ENCODE measurements at places on chromosomes 11 and 22.

DNA sequence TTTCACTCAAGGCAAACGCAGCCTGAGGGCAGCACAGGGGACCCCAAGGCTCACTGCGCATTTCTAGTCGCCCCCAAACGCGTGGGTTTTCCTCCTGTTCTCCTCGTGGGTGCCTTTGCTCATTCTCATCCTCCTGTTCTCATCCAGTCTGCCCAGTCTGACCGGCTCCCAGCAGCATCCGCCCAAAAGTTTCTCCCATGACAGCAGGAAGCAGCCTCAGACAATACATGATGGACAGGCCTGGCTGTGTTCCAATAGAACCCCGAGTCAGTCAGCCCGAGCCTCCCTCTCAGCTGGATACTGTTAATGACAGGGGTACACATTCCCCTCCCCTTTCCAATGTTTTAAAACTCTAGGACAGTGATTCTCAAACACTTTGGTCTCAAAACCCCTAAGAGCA is 22.5 kb upstream of the KRTAP5-7 start:
- no peak for DNase-seq

DNA sequence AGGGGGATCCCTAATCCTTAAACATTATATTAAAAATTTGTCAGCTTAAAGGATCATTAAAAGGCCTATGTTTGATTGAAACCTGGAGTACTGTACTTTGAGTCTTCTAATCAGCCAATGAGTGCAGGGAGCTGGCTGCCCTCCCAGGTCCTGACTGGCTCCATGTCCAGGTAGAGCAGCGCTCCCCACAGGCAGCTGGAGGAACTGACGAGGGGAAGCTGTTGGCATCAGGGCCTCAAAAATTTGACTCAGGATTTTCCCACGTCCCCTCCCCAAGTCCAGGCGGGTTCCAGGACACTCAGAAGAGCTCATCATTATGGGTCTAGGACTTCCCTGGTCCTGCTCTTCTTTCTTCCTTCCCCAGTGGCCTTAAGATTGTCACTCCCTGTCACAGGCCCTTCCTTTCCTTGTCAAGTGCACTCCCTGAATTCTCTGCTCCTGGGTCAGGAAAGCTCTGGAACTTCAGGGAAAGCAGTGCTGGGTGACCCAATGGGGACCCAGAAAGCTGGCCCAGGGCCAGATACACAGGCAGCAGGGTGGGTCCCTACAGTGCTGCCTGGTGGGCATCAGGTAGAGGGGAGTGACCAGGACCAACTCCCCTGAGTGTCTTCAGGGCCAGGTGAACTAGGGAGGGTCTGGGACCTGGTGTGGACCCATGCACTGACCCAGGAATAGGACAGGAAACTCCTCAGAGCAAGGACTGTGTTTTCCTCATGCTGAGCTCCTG is 65.5 kb downstream of the GGTLC2 start:
- no peak for DNase-seq

- no peak for DNase-seq
Observed at GRCh38 chr11:84719935-84720577, 907.1 kb downstream of the DLG2 start.

- DNase-seq = no peak
Observed at GRCh38 chr11:48011102-48011797, 30.9 kb downstream of the PTPRJ start.

- DNase-seq = no peak
Observed at GRCh38 chr11:75286826-75287465, 46.4 kb downstream of the TPBGL start.

DNA sequence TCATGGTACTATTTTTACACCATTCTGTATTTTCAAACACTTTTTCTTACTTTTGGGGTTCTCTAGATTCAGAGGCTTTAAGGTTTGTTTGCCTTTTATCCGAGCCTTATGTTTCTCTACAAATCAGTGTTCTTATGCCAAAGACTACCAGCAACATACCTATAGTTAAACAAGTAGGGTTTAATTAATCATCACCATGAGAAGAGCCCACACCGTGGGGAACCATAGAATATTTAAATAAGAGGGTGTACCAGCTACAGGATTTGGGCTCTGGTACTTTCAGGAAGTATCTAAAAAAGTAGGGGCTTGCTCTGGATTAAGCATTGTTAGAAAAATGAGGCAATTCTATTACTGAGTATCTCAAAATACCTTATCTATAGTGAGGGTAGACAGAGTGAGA is 25.7 kb downstream of the TMEM225 start:
- no peak for DNase-seq

DNA sequence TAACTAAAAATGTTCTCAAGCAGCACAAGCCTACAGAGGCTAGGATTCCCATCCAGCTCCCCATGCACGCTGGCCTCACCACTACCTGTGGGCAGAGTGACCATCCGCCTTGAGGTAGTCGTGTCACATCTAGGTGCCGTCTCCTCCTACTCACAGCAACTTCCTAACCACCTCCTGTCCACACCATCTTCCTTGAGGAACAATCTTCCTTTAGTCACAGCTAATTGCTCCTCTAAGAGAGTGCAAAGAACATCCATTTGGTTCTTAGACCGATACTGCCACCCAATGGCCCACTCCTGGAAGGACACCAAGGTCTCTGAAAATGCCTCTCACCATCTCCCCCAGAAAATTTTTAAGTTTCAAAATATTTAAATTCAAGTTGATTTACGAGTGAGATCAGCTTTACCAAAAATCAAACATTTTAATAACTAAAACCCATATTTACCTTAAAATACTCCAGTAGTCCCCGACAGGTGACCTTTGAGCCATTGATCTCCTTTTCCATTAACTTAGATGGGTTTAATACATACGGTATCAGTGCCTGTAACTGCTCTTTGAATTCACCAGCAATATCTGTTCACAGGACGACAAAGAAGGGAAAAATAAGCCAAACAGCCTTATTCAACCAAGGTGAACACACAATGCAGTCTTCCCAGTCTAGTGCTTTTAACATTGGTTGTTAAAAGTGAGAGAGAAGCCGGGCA is 21.7 kb upstream of the PLAAT3 start:
- DNase-seq = peak; percentile 77

- DNase-seq = no peak
Observed at GRCh38 chr11:118892964-118893363, 9.3 kb downstream of the CXCR5 start.

GRCh38 chr22:30574997-30575671 is 669 bp upstream of the GAL3ST1 start:
- DNase-seq = peak; percentile 36

GRCh38 chr22:30483169-30483568 is 11.4 kb upstream of the SEC14L3 start:
- DNase-seq = no peak

GRCh38 chr11:111631024-111631665 is 28.9 kb downstream of the SIK2 start:
- no peak for DNase-seq

DNA sequence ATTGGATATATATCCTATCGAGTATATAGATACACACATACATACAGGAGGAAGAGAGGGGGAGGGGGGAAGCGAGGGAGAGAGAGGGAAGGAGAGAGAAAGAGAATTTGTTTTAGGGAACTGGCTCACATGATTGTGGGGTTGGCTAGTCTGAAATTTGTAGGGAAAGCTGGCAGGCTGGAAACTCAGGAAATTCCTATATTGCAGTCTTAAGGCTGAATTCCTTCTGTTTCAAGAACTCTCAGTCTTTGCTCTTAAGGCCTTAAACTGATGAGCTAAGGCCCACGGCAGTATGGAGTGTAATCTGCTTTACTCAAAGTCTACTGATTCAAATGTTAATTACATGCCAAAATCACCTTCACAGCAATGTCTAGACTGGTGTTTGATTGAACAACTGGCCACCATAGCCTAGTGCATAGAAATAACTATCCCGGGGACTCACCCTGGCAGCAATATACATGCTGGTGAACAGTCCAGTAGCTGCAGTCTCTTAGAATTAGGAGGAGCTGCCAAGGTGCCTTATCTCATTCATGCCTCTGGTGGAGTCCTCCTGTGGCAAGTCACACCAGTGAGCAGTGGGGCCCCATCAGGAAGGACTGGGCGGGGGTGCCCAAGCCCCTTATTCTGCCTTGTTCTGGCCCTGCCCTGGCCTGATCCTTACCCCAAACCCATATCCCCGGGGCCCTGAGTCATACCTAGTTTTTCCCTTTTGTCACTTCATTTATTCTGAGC is 59.7 kb upstream of the AMPD3 start:
- no peak for DNase-seq

- DNase-seq = peak; percentile 33
Observed at GRCh38 chr22:45877036-45877380, 100.0 kb downstream of the WNT7B start.

DNA sequence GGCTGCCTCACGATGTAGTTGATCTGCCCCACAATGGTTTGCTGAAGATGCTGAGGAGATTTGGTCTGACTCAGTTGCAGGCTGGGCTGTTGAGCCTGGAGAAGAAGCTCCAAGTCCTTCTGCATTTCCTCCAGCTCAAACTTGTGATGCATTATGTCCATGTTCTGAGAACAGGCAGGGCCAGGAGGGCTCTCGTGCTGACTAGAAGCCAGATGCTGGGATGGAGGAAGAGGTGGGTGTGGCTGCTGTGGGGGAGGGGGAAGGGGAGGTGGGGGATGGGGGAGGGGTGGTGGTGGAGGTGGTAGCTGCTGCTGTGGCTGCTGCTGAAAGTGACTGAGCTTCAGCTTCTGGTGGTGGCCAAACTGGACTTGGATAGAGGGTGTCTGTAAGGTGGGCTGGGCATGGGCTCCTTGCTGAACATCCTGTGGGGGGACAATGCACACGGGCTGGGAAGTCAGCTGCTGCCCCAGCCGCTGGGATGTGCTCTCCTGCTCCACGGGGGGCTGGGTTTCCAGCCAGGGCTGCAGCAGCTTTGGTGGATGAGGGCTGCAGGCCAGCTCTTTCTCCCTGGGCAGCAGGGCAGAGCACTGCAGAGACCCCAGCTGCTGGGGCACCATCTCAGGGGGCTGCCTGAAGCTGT is 42.1 kb downstream of the TRIM66 start:
- no peak for DNase-seq

DNA sequence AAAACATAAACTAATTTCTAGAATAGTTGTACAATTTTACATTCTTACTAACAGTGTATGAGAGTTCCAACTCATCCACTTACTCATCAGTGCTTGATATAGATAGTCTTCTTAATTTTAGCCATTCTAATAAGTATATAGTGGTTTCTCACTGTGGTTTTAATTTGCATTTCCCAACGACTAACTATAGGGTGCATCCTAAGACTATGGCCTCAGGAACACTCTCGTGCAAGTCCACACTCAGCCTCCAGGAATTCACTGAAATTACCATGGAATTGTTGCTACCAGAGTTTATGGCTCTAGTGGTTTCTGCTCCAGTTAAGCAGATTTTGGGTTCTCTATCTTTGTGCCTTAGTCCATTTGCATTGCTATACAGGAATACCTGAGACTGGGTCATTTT is 60.1 kb upstream of the GUCY1A2 start:
- DNase-seq = no peak

DNA sequence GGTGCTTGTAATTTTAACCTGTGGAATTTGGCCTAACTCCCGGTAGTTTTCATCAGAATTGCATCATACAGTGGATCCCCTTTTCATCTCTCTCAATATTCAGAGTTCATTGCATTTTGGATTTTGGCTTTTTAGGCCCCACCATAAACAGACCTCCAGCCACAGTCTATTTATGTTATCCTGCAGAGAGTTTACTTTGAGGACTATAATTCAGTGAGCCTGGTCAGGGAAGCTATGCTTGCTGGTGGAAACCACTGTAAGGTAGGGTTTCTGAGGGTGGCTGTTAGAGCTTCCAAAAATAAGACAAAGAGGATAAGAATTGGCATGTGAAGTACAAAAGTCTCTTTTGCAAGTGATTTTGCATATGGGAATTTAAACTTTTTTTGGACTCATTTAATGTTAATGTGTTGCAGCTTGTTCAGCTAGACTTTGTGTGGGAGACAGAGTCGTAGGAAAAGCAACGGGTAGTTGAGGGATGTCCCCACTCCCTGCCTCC is 34.8 kb upstream of the DDI1 start:
- DNase-seq = no peak

GRCh38 chr22:41957941-41958556 is 6.1 kb downstream of the SMIM45 start:
- DNase-seq = no peak

GRCh38 chr11:1373536-1374214 is 16.1 kb upstream of the BRSK2 start:
- DNase-seq = no peak

DNA sequence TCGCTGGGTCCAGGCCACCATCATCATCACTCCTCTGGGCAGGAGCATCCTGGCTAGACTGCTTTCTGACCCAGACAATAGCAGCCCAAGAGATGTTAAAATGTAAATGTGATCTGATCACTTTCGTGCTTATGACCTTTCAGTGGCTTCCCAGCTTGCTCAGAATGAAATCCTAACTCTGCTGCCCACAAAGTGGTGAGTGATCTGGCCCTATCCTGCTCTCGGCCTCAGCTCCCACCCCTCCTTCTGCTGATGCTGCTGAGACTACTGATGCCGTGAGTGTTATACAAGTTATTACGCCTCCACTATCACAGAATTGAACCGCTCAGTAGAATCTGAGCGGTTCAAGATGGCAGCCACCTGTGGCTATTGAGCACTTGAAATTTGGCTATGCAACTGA is 26.2 kb downstream of the ELF5 start:
- no peak for DNase-seq

DNA sequence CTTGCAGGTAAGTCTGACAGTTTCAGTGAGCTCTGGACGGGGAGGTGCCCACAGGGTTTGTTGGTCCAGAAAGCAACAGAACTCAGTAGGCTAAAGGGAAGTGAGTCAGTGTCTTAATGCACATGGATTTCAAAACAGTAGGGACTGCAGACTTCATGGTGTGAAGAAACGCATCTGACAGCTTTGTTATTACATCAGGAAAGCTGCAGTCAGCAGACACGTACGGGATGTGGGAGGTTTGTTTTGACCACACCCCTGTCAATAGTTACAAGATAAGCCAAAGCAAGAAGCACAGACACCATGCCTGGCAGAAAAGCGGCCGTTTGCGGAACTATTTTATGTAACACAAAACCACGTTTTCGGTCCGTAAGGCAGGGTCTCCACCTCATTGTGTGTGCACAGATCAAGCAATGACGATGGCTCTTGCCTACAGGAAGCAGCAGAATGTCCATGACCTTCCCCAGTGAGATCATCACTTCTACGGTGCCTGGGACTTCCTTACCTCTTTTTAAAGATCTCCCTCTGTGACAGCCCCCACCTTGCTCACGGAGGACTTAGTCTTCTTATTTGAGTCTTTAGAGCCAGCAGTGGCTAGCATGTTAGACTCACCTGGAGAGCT is 58.2 kb upstream of the FTH1 start:
- no peak for DNase-seq

- DNase-seq = no peak
Observed at GRCh38 chr11:36057379-36058042, 113.6 kb downstream of the LDLRAD3 start.

GRCh38 chr11:65491614-65492386 is 7.0 kb upstream of the MALAT1 start:
- DNase-seq = peak; percentile 81

- peak; percentile 22 for DNase-seq
Observed at GRCh38 chr11:62669420-62670161, 1.9 kb upstream of the UQCC3 start.

GRCh38 chr11:66853242-66854229 is 3.3 kb upstream of the LRFN4 start:
- DNase-seq = no peak

- DNase-seq = peak; percentile 6
Observed at GRCh38 chr22:23376256-23376655, 195.9 kb downstream of the BCR start.

All from NCI-H2171 treated with DMSO at 0.1 percent for 48 hours (cell line).